HCT116 (cell line): ENCODE measurements at places on chromosomes 1 and 21. TPM values are rescaled to one million over a fixed set of nuclear protein-coding genes. Genes with fewer than 3 reads are reported as not detected.

The SIK1 gene
- total RNA-seq, result 14.7 TPM

The WDR64 gene
- total RNA-seq, result not detected

GRCh38 chr1:47872886-47873285 is 124.3 kb downstream of the TRABD2B start:
- no peak overlapping the region for H3K4me3 ChIP-seq
- peaks cover 8% of the 10 kb centered on the region; the same call in 1 of the 2 replicates for H3K27me3 ChIP-seq
- no peaks in the 10 kb centered on the region for H3K36me3 ChIP-seq
- no peak for DNase-seq
- H3K27ac ChIP-seq, result no peak overlapping the region

The SPRR1B gene
- total RNA-seq, result 0.66 TPM

GRCh38 chr1:35398739-35399138 is 130.2 kb downstream of the ZMYM4 start:
- H3K36me3 ChIP-seq, result peaks cover 34% of the 10 kb centered on the region
- no peaks in the 10 kb centered on the region for H3K27me3 ChIP-seq
- DNase-seq, result no peak
- H3K4me1 ChIP-seq, result no peaks in the 10 kb centered on the region
- H3K4me3 ChIP-seq, result no peak overlapping the region
